H1 (cell line): ENCODE measurements at places on chromosomes 13 and 19. TPM values are rescaled to one million over a fixed set of nuclear protein-coding genes. Genes with fewer than 3 reads are reported as not detected.

GRCh38 chr13:102018716-102019115 lies 383.1 kb downstream of the FGF14 start:
- no peaks in the 10 kb centered on the region for H3K4me1 ChIP-seq
- no peak overlapping the region for H3K4me3 ChIP-seq
- no peak for DNase-seq
- H3K27me3 ChIP-seq: no peaks in the 10 kb centered on the region

DNA sequence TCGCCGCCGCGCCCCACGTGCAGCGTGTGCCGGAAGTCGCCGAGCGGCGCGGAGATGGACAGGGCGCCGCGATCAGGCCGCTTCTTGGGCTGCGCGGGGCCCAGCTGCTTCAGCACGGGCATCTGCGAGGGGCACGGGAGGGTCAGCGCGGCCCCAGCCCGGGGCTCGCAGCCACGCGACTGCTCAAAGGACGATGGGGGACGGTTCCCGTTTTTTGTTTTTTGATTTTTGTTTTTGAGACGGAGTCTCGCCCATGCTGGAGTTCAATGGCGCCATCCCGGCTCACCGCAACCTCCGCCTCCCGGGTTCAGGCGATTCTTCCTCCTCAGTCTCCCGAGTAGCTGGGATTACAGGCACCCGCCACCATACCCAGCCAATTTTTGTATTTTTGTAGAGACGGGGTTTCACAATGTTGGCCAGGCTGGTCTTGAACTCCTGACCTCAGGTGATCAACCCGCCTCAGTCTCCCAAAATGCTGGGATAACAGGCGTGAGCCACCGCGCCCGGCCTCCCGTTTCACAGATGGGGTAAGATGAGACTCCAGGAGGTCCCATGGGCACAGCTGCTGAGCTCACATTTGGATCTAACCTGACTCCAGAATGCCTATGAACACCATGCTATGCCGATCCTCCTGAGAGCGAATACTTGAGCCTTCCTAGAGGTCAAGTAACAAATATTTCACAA lies 2.0 kb upstream of the LENG9 start:
- peaks cover 5% of the 10 kb centered on the region for H3K4me1 ChIP-seq
- H3K27me3 ChIP-seq: peaks cover 24% of the 10 kb centered on the region; the same call in 1 of the 2 replicates
- H3K27ac ChIP-seq: no peak overlapping the region

- H3K4me3 ChIP-seq: no peak overlapping the region
- H3K4me1 ChIP-seq: peaks cover 13% of the 10 kb centered on the region
- H3K27ac ChIP-seq: no peak overlapping the region
- no peaks in the 10 kb centered on the region for H3K27me3 ChIP-seq
- H3K36me3 ChIP-seq: no peaks in the 10 kb centered on the region
These were observed 12.1 kb downstream of the EPS15L1 start for GRCh38 chr19:16459680-16460079.

Gene RXFP2
- total RNA-seq: not detected in 2 replicates

DNA sequence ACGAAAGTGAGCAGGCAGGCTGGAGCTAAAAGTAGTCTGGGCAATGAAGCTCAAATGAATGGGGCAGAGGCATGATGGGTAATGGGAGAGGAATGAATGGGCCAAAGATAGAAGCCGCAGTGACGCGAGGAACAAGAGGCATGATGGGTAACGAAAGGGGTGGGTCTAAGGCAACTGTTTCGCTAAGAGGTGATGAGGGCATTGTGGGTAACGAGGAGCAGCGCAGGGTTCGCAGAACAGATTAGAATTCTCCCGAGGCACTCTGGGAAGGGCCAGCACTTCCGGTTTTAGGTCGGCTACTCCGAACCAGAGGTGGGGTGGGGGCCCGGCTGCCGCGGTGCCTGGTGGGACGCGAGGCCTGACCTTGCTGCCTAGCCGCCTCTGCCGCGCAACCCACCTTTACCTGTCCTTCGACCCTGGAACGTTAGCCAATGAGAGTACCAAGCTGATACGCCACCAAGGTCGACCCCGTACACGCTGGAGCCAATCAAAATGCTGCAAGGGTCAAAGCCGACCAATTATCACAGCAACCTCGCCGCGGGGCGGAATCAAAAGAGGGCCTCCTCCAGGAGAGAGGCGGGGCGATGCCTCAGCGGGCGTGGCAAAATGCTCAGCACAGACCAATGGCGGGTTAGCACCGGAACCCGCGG lies 563 bp upstream of the TOMM40 start:
- no peaks in the 10 kb centered on the region for H3K27me3 ChIP-seq
- peak; percentile 99 for DNase-seq
- peak overlapping the region; percentile 49; the same call in 1 of the 2 replicates for H3K4me3 ChIP-seq

Gene SIAH3
- total RNA-seq: 0.08 and 0.15 TPM in 2 replicates

- no peak overlapping the region for H3K4me3 ChIP-seq
- no peak overlapping the region for H3K27ac ChIP-seq
- no peak for DNase-seq
- no peaks in the 10 kb centered on the region for H3K4me1 ChIP-seq
- H3K27me3 ChIP-seq: no peaks in the 10 kb centered on the region
These were observed 89.7 kb downstream of the RAB20 start for GRCh38 chr13:110471833-110472162.

Gene ZNF223
- 3.9 and 4.3 TPM in 2 replicates for total RNA-seq

- H3K27me3 ChIP-seq: no peaks in the 10 kb centered on the region
- no peaks in the 10 kb centered on the region for H3K36me3 ChIP-seq
- H3K4me3 ChIP-seq: no peak overlapping the region
These were observed 1.7 kb downstream of the SSC5D start for GRCh38 chr19:55489711-55490477.

- no peak overlapping the region for H3K27ac ChIP-seq
- DNase-seq: peak; percentile 10
- no peaks in the 10 kb centered on the region for H3K27me3 ChIP-seq
- no peaks in the 10 kb centered on the region for H3K4me1 ChIP-seq
- peaks cover 4% of the 10 kb centered on the region; the same call in 1 of the 2 replicates for H3K36me3 ChIP-seq
- no peak overlapping the region for H3K4me3 ChIP-seq
These were observed 211.1 kb downstream of the ZIC5 start for GRCh38 chr13:99760456-99760855.

DNA sequence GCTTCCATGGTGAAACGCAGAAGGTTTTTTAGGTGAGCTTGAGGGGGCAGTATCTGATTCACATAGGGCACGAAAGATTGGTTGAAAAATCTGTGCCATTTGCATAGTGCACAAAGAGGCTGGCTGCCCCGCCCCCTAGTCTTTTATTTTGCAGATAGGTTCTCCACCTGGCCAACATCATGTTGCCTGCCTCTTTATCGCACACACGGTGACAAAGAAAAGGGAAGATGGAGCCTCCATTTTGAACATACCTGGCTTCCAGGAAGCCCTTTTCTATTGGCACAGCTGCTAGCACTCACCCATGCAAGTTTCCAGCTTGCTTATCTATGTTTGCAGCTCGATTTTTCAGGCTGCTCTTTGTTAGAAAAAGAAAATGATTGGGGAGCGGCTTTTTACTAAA lies 316.2 kb upstream of the KLHL1 start:
- no peaks in the 10 kb centered on the region for H3K36me3 ChIP-seq
- H3K27ac ChIP-seq: no peak overlapping the region
- no peak overlapping the region for H3K4me3 ChIP-seq

DNA sequence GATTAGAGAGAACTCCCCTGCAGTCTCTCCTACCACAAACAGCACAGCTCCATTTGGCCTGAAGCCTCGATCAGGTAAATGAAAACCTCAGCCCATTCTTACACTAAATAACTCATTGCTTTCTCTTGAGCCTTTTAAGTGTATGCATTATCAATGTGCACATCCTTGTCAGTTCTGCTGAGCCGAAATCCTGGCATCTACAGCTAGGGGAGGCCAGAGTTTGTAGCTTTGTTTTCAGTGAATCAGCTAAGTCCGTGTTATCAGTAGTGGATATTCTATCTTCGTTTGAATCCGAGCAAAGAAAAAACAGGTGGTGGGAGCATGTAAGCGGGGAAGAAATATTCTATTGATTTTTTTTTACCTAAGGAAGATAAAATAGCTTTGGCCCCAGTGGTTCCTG lies 84.4 kb downstream of the ESD start:
- H3K27ac ChIP-seq: no peak overlapping the region
- no peak for DNase-seq
- no peaks in the 10 kb centered on the region for H3K4me1 ChIP-seq
- no peaks in the 10 kb centered on the region for H3K36me3 ChIP-seq
- H3K4me3 ChIP-seq: no peak overlapping the region
- H3K27me3 ChIP-seq: no peaks in the 10 kb centered on the region

DNA sequence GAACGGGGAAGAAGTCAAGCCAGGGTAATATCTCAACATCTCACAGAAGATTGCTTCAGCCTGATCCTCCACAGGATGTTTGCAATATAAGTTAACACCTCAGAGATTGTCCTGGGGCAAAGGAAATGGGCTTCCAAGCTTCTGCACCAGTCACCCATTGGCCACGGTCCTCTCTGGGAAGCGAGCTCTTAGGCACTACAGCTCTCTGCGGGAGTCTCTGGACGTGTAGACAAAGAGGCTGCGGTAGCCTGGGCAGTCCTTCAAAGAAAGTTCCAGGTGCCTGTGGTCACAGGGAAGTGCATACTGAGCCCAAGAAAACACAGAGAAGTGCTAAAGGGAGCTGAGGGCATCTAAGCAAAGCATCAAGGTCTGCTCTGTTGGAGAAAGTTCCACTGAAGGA lies 805.7 kb downstream of the DIAPH3 start:
- H3K4me3 ChIP-seq: no peak overlapping the region
- no peak for DNase-seq
- H3K27ac ChIP-seq: no peak overlapping the region
- H3K36me3 ChIP-seq: no peaks in the 10 kb centered on the region
- H3K27me3 ChIP-seq: no peaks in the 10 kb centered on the region
- H3K4me1 ChIP-seq: no peaks in the 10 kb centered on the region

Gene ZNF845
- 20.8 and 22.5 TPM in 2 replicates for total RNA-seq

Gene TNNI3
- 16.6 and 16.9 TPM in 2 replicates for total RNA-seq

- H3K4me3 ChIP-seq: no peak overlapping the region
- H3K36me3 ChIP-seq: no peaks in the 10 kb centered on the region
- H3K27me3 ChIP-seq: no peaks in the 10 kb centered on the region
- peaks cover 7% of the 10 kb centered on the region for H3K4me1 ChIP-seq
- DNase-seq: peak; percentile 50
These were observed 6.6 kb upstream of the ZDHHC20 start for GRCh38 chr13:21465710-21466160.

DNA sequence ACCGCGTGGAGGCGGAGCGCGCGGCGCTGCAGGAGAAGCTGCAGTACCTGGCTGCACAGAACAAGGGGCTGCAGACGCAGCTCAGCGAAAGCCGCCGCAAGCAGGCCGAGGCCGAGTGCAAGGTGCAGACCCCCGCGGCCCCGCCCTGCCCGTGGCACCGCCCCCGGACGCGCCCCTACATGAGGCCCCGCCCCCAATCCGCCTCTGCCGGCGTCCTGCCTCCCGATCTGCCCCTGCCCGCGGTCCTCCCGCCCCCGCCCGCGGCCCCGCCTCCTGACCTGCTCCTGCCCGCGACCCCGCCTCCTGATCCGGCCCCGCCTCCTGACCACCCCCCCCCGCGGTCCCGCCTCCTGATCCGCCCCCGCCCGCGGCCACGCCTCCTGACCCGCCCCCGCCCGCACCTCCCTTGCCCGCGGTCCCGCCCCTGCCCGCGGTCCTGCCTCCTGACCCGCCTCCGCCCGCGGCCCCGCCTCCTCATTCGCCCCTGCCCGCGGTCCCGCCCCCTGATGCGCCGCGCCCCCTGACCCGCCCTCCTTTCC lies 11.7 kb downstream of the PRR36 start:
- peaks cover 8% of the 10 kb centered on the region for H3K27me3 ChIP-seq
- no peaks in the 10 kb centered on the region for H3K36me3 ChIP-seq
- H3K4me3 ChIP-seq: peak overlapping the region; percentile 66

- H3K36me3 ChIP-seq: no peaks in the 10 kb centered on the region
- peaks cover 3% of the 10 kb centered on the region for H3K4me1 ChIP-seq
- H3K27me3 ChIP-seq: no peaks in the 10 kb centered on the region
- no peak overlapping the region for H3K4me3 ChIP-seq
- no peak for DNase-seq
- H3K27ac ChIP-seq: no peak overlapping the region
These were observed 9.2 kb downstream of the CFD start for GRCh38 chr19:868458-869244.

- no peak for DNase-seq
- H3K27ac ChIP-seq: no peak overlapping the region
- no peaks in the 10 kb centered on the region for H3K36me3 ChIP-seq
- no peaks in the 10 kb centered on the region for H3K4me1 ChIP-seq
- no peak overlapping the region for H3K4me3 ChIP-seq
- no peaks in the 10 kb centered on the region for H3K27me3 ChIP-seq
These were observed 16.3 kb downstream of the TLE2 start for GRCh38 chr19:3012621-3013262.

Gene KLK11
- not detected in 2 replicates for total RNA-seq

- peaks cover 6% of the 10 kb centered on the region for H3K4me1 ChIP-seq
- H3K4me3 ChIP-seq: no peak overlapping the region
- no peak overlapping the region for H3K27ac ChIP-seq
- H3K27me3 ChIP-seq: no peaks in the 10 kb centered on the region
- no peaks in the 10 kb centered on the region for H3K36me3 ChIP-seq
- no peak for DNase-seq
These were observed 71.9 kb upstream of the IPO5 start for GRCh38 chr13:97881556-97881955.

GRCh38 chr19:10927730-10928562 lies 493 bp downstream of the YIPF2 start:
- peak overlapping the region; percentile 84 for H3K4me3 ChIP-seq
- no peaks in the 10 kb centered on the region for H3K27me3 ChIP-seq
- H3K36me3 ChIP-seq: peaks cover 1% of the 10 kb centered on the region; the same call in 1 of the 2 replicates
- no peak for DNase-seq

DNA sequence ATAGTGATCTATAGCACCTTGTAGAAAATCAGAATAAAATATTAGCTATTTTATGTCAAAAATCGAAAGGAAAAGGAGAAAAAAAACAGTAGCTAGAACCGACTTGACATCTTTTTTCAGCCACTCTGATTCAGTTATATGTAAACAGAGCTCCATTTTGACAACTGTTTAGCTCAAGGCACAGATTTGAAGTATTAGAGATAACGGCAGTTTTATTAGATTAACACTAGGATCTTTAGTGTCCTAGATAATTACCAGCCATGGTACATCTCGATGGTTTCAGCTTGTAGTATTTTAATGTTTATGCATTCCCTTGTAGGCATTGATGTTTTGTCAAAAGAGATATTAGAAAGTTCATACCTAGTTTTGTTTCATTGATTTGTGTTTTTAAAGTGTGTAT lies 67.3 kb downstream of the PCDH17 start:
- H3K36me3 ChIP-seq: no peaks in the 10 kb centered on the region
- no peaks in the 10 kb centered on the region for H3K27me3 ChIP-seq
- DNase-seq: no peak
- no peak overlapping the region for H3K4me3 ChIP-seq
- H3K4me1 ChIP-seq: no peaks in the 10 kb centered on the region

GRCh38 chr19:51552996-51553725 lies 17.9 kb upstream of the ZNF175 start:
- H3K4me1 ChIP-seq: no peaks in the 10 kb centered on the region
- peak; percentile 82 for DNase-seq
- no peak overlapping the region for H3K27ac ChIP-seq
- H3K27me3 ChIP-seq: no peaks in the 10 kb centered on the region
- no peak overlapping the region for H3K4me3 ChIP-seq

Gene KCNN1
- 9.3 and 11.0 TPM in 2 replicates for total RNA-seq

- peak overlapping the region; percentile 49; the same call in 1 of the 2 replicates for H3K27ac ChIP-seq
- peak overlapping the region; percentile 45 for H3K4me3 ChIP-seq
- peaks cover 3% of the 10 kb centered on the region; the same call in 1 of the 2 replicates for H3K27me3 ChIP-seq
- DNase-seq: peak; percentile 89
- H3K36me3 ChIP-seq: peaks cover 39% of the 10 kb centered on the region
- H3K4me1 ChIP-seq: peaks cover 8% of the 10 kb centered on the region
These were observed 4.3 kb downstream of the CD37 start for GRCh38 chr19:49339301-49340068.

Gene SLC5A5
- total RNA-seq: 1.2 and 1.5 TPM in 2 replicates

GRCh38 chr19:2474232-2475017 lies 1.5 kb upstream of the GADD45B start:
- no peak for DNase-seq
- peaks cover 5% of the 10 kb centered on the region; the same call in 1 of the 2 replicates for H3K36me3 ChIP-seq
- H3K4me1 ChIP-seq: peaks cover 14% of the 10 kb centered on the region
- H3K4me3 ChIP-seq: peak overlapping the region; percentile 81
- H3K27ac ChIP-seq: no peak overlapping the region
